A375 (cell line): ENCODE measurements at places on chromosomes 6 and 20. TPM values are rescaled to one million over a fixed set of nuclear protein-coding genes. Genes with fewer than 3 reads are reported as not detected.

The DEFB132 gene
- total RNA-seq = not detected in 2 replicates

The PAK1IP1 gene
- total RNA-seq = 33.3 and 35.5 TPM in 2 replicates

The GSTA3 gene
- not detected in 2 replicates for total RNA-seq

The FOXA2 gene
- 0.19 and 0.21 TPM in 2 replicates for total RNA-seq

The GNRH2 gene
- total RNA-seq = 0.74 and 0.94 TPM in 2 replicates

The BCAS1 gene
- total RNA-seq = not detected in 2 replicates

The NKAPL gene
- total RNA-seq = not detected in 2 replicates

The GPSM3 gene
- total RNA-seq = 13.7 and 15.4 TPM in 2 replicates

The RNF114 gene
- total RNA-seq = 69.3 and 95.4 TPM in 2 replicates

The ZBTB12 gene
- 5.6 and 6.4 TPM in 2 replicates for total RNA-seq

The ERGIC3 gene
- total RNA-seq = 269 and 273 TPM in 2 replicates
